ENCODE measurements at places on chromosomes 5 and 9.

DNA sequence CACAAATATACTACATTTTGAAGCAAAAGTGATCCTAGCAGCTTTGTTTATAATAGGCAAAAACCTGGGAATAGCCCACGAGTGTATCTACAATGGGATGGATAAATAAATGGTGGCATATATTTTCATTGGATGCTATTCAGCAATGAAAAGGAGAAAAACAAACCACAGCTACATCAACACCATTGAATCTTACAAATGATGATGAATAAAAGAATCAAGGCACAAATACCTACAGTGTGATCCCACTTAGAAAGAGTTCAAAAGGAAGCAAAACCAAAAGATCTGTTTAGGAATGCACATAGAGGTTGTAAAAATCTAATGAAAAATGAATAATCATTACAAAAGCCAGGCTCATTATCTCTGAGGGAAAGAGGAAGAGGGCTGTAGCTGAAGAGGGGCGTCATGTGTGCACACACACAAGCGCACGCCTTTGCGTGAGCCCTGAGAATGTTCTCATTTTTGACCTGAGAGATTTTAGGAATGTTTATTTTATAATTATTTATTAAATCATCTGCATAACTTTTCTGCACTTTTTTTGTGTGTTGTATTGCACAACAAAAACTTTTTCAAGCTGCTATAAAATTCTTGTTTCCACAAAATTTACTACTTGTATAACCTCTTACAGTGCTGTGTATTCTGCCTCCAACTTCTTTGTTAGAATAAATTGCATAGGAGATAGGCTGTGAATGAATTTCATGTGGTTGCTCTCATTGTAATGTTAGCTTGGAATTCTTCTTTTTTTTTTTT is 5.9 kb upstream of the RHOBTB3 start:
- no peak for DNase-seq

GRCh38 chr5:14439087-14439871 is 142.3 kb upstream of the OTULINL start:
- DNase-seq = no peak

- DNase-seq = no peak
Observed at GRCh38 chr5:10576121-10576789, 12.4 kb downstream of the ANKRD33B start.

- no peak for DNase-seq
Observed at GRCh38 chr9:135302329-135303279, 177.0 kb upstream of the PPP1R26 start.

DNA sequence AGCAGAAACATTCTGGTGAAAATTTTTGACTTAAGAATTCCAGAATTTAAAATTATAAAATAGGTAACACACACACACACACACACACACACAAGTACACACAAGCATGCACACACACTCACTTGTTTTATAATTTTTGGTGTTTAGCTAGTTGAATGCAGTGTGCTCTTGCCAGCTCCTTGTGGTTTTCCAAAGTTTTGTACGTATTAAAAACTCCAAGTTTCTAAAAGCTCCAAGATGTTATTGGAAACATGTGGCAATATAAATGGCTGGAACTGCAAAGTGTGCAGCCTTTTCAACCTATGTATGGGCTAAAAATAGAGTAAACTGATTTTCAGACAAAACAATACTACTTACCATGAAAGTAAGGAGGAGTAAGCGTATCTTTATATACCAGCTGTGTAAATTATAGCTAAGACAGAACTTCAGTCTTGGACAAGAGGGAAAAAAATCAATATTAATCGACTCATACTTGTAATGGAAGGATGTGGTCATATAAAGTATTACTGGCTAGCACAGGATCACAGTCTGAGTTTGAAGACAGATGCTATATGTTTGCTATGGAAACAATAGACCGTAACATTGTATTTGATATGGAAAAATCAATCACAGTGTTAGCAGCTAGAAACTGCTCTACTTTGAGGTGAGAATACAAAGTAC is 727.1 kb upstream of the GRAMD2B start:
- DNase-seq = no peak

DNA sequence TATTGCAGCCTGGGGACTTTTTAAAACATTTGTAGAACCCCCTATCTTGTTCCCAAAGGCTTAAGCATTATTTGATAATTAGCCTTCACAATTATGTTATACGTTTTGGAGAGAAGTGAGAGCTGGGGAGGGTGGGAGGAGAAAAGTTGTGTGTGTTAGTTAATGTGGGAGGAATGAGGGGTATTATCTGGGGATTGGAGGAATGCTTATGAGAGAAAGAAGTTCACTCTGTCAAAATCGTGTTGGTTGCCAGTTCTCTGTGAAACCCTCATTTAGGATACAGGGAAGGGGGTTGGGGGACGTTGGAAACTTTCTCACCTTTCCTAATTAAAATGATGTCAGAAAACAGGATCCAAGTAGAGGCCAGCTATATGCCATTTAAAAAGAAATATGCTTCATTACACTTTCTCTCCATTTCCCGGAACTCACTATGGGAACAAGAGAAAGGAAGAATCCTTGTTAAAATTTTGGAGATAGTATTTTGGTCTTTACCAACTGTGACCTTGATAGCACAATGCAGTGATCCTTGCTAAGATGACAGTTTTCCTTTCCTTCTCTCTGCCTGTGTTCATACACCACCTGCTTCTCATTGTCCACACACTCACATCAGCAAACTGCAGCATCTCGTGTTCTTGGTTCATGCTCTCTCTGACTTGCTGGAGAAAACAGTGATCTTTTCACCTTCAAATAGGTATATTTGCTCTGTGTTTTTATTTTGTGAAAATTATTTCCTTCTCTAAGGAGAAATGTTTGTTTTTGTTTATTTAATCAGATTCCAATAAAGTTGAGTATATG is 336.7 kb upstream of the CLINT1 start:
- no peak for DNase-seq

Data from activated CD4-positive, alpha-beta T cell treated with anti-CD3 and anti-CD28 coated beads, Interleukin-2, Interleukin-6, amounts not matched to agents 100 ng/mL and 50 ng/mL, durations not matched to agents 16 hours and 8 hours (primary cell).